ENCODE measurements at places on chromosomes 7 and 10.

- no peak for DNase-seq
Measured at GRCh38 chr7:44163591-44163990, 22.5 kb upstream of the MYL7 start.

- DNase-seq: peak; percentile 89
Measured at GRCh38 chr7:518630-519483, 789 bp downstream of the PDGFA start.

DNA sequence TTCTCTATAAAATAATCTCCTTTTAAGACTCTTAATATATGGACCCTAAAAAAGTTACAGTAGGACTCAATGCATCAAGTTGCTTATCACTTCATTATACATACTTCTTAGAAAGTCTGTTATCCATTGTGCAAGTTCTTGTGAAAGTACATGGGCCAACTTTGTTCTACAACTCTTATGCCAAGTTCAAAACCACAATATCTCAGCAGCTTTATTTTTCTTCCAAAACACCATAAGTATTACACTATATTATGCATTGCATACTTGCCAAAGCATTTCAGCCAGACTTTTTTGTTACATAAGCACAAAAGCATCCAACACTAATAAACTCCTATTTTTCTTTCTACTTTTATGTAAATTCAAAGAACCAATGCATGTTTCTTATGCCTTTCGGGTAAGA, 94.4 kb downstream of the AHR start:
- no peak for DNase-seq

DNA sequence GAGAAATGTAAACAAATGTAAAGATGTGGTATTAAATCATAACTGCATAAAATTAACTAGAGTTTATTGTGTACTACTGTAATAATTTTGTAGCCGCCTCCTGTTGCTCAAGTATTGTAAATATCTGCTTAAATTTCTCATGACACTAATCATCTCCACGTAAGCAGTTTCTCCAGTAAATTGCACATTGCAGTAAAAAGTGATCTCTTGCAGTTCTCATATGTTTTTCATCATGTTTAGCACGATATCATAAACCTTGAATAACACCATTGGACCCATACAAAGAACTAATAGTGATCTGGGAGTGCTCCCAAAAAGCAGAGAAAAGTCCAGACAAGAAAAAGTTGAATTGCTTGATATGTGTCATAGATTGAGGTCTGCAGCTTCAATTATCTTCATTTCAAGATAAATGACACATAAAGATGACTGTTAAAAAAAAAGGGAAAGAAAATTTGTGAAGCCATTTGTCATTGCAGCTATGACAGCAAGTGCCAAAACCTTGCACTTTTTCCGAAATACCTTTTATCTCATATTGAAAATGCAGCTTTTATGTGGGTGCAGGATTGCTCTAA, 15.3 kb downstream of the LIPA start:
- DNase-seq: no peak

DNA sequence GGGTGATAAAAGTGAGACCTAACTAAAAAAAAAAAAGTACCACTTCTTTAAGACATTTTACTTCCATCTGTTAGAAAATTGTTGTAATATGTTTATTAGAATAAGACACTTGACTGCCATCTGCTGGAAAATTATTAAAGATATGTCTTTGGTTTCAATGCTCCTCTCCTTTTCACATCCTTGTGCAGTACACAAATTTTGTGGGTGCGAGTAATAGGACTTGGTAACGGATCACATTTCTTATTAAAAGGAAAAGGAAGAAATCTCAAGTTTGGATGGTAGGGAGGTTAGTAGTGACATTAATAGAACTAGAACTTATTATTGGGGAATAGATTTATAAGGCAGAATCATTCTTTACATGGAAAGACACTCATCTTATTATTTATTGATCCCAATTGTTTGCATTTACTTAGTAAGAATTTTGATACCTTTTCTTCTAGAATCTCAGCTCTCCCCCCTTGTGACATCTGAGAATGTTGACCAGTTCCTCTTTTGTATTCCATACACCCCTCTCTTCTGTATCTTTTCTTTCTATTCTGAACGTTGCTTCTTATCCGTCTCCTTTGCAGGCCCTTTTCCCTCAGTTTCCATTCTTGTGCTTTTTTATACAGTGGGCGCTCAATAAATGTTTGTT, 43.0 kb upstream of the RPA3 start:
- DNase-seq: no peak

DNA sequence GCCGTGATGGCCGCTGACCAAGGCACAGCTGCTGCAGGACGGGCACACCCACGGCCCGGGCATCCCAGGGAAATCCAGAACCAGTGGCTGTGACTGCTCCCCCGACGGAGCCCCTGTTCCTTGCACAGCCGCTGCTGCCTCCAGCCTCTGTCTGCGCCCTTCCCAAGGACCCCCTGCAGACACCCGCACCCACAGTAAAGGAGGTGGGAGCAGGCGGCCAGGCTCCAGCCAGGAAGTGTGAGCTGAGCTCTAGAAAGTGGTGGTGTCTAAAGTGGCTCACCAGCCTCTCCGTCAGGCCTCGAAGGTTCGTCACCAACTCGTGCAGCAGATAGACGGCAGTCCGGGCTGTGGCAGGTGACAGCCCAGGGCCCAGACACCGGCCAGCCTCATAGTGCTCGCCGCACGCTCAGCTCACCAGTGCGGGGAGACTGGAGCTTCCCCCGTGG, 306.7 kb downstream of the DNAJB6 start:
- DNase-seq: no peak

DNA sequence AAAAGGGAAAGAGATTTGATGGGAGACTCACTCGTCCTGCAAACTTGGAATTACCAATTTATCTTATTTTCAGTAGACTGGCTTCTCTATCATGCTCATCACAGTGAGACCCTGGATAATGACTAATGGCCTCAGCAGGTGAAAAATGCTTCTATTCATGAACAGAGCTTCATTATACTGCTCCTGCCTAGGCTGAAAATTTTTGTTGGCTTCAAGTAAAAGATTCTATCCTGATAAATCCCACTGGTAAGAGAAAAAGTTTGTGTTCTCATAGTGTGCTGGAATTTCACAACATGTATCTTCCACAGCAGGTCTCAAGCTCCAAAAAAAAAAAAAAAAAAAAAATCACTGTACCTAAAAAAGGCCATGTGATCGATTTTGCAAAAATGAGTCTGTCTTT, 329.3 kb upstream of the FZD8 start:
- no peak for DNase-seq

DNA sequence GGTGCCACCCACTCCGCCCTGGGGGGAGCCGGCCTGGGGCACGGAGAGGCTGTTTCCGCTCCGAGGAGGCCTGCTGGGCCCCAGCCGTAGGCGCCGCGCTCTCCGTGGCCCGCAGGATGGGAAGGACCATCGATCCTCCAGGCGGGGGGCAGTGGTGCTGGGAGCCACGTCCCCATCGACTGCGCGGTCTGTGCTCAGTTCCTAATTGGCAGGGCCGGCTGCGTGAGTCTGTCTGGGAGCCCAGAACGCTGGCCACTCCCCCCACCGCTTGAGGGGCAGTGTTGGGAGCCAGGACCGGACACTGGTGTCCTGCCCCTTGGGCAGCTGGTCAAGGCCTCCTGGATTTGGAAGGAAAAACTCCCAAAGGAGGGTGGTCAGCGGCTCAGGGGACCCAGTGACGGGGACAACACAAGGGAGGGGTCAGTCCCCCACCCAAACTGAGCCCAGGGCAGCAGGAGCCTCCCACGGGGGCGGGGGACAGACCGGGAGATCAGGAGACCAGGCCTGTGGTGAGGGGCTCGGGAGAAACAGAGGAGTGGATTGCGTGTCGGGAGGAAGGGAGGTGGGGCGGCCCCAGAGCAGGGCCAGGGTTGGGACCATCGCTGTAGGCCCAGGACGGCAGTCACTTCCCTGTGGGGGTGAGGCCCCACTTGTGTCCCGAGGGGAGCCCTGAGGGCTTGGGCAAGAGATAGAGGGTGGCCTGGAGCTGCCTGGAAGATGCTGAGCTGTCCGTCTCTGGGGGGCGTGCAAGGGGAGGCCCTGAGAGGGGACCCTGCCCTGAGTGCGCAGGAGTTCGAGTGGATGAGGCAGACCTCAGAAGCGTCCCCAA, 89.0 kb downstream of the UNCX start:
- DNase-seq: no peak

DNA sequence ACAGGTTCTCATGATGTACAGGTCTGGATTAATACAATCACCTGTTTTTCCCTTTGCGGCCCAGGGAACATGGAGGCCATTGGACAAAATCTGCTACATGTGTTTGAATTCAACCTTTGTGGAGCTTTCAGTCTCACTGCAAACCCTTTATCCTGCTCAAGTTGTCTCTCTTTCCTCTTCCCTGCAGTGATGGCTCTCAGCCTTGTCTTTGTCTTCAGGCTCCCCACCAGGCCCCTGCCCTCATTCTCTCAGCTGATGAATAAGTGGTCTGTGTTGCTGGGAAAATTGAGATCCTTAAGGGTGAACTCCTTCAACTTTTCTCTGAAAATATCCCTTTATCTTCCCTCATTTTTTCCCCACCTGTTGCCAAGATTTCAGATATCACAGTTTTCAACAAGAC, 791.2 kb downstream of the GRID1 start:
- DNase-seq: no peak

GRCh38 chr7:4779118-4779517, 3.7 kb downstream of the AP5Z1 start:
- no peak for DNase-seq

DNA sequence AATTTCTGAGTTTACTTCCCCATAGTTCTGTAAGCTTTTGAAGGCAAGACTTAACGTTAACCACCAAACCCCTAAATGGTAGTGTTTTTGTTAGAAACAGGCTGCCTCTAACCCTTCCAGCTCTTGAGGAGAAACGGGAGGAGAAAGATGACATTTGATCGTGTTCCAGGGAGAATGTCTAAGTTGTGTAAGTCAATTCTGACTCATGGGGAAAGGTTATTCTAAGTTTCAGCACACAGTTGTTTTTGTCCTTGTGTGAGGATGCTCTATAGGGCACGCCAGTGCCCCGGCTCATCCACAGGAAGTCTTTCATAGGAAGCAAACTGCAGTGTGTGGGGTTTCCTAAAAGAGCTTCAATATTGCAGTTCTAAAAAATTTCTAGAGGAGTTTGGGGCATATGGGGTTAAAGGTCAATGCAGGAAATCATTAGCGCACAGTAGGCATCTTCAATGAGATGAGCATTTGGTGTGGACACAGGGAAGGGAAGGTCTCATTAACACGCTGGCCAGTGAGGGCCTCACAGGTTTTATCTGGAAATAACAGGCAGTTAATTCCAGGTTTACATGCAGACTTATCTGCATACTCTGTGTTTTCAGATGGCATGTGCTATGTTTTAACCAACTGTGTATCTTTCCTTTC, 638.2 kb upstream of the IGFBP3 start:
- DNase-seq: no peak

- no peak for DNase-seq
Measured at GRCh38 chr10:126042354-126042753, 146.0 kb downstream of the FANK1 start.

DNA sequence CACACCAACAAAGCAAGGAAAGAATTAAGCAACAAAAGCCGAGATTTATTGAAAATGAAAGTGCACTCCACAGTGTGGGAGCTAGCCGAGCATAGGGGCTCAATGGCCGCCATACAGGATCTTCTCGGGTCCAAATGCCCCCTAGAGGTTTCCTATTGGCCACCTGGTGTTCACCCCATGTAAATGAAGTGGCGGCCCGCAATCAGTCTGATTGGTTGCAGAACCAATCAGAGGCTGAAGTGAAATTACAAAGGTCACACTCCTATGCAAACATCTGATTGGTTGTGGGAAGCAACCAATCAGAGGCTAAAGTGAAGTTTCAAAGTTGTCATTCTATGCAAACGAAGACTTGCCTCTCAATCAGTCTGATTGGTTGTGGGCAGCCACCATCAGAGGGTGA, 61.8 kb upstream of the SLC35B4 start:
- DNase-seq: no peak

Data from colonic mucosa (tissue), 4 donors.